ENCODE measurements at places on chromosomes 7 and 10. TPM values are rescaled to one million over a fixed set of nuclear protein-coding genes. Genes with fewer than 3 reads are reported as not detected.
A peak's percentile ranks its signal among the peaks of the same experiment; 100 is the strongest.

DNA sequence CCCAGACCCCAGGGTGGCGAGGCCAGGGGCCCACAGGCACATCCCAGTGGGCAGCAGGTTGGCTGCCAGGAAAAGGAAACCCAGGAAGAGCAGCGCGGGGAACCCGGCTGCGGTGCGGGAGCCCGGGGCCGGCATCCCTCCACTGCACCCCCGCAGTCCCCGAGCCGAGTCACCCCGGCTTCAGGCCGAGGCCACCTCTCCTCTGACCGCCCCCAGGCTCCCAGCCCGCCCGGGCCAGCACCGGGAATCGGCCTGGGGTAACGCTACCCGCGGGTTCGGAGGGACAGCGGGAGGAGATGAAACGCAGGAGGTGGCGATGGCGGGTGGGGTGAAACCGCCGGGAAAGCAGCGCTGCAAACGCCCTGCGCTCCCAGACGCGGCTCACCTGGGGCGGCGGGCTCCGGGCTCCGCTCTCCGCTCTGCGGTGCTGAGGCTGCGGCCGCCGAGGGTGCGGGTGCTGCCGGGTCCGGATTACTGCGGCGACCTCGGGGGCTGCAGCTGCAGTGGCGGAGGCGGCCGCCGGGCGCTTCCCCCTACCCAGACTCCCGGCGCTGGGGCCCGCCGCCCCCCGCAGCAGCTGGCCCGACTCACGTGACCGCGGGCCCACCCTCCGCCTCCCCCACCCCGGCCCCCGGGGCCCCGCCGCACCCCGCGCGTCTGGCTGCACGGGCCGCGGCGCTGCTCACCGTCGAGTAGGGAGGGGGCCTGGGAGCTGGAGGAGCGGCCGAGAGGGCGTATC is at the start of gene SCRN1:
SCRN1 (minus strand) TSS at position 545 of the 739 bp plus-strand sequence. CDS start 20,734 bp downstream, outside the sequence.
- DNase-seq = no peak

- DNase-seq = no peak
Measured at GRCh38 chr10:99520847-99521764, 11.6 kb upstream of the NKX2-3 start.

DNA sequence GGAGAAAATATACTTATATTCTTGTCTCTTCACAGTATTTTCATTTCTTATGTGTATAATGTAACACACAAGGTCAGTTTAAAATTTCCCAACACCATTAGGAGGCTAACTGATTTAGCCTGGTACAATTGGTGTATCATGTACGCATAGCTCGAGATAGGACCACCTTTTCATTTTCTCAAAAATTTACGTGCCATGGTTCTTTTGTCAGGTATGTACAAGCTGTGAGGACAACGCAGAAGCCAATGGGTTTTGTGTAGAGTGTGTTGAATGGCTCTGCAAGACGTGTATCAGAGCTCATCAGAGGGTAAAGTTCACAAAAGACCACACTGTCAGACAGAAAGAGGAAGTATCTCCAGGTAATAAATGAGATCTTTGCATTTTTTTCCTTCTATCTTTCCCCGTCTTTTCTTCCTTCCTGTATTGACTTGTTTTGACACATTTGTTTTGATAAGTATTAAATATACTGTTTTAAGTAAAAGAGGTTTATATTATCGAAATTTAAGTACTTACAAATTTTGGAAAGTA is 55.0 kb downstream of the TRIM24 start:
- no peak for DNase-seq

DNA sequence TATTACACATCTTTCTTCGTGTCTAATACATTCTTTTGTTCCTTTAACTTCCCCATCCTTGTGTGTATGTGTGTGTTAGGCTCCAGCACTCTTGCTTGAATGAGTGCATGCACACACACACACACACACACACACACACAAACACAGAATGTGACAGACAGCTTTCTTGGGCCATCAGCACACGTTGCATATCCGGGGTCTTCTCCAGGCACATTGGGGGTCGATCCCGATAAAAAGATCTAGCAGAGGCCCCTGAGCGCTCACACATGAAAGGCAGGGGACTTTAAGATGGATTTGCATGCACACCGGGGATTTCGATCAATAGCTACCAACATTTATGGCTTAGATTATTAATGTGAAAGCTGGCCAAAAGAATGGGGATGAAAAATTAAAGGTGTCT is 4.5 kb downstream of the SKIDA1 start:
- DNase-seq = no peak

CLRN3 gene
- total RNA-seq = not detected

- peak; percentile 59 for DNase-seq
Measured at GRCh38 chr7:104971290-104972071, 42.5 kb upstream of the KMT2E start.

GRCh38 chr7:122802301-122802751 is 83.9 kb downstream of the CADPS2 start:
- DNase-seq = no peak

UMAD1 gene
- 11.6 TPM for total RNA-seq

DNA sequence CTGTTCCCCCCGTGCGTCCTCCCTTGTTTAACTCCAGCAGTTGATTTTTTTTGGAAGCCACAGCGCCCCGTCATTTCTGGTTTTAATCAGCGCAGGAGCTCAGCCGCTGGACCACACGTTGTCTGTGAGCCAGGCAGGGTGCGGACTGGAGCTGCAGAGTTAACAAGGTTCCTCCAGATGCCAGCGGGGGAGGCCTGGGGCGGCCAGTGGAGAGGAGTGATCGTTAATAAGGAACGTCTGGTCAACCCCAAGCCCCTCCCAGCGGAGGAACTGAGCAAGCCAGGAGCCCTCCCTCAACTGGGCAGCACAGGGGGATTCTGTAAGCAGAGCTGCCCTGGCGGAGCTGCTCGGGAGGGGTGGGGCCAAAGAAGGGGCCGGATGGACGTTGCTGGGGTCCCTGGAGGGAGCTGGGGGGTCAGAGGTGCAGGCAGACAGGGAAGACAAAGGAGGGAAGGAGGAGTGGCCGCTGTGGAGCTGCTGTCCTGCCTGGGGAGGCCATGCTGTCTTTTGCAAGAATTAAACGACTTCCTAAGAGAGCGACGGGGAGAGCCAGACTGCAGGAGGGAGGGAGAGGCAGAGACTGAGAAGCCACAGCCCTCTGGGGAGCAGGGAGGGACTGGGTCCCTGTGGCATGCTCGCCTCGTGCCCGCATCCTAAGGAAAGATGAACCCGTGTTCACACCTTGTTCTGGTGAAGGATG is 537.1 kb upstream of the FOXK1 start:
- no peak for DNase-seq

- DNase-seq = peak; percentile 19
Measured at GRCh38 chr10:6089334-6090219, 743 bp downstream of the RBM17 start.

GRCh38 chr10:101012525-101013364 is 13.1 kb downstream of the LZTS2 start:
- DNase-seq = peak; percentile 94

- no peak for DNase-seq
Measured at GRCh38 chr10:71159892-71160291, 52.5 kb upstream of the UNC5B start.

DNA sequence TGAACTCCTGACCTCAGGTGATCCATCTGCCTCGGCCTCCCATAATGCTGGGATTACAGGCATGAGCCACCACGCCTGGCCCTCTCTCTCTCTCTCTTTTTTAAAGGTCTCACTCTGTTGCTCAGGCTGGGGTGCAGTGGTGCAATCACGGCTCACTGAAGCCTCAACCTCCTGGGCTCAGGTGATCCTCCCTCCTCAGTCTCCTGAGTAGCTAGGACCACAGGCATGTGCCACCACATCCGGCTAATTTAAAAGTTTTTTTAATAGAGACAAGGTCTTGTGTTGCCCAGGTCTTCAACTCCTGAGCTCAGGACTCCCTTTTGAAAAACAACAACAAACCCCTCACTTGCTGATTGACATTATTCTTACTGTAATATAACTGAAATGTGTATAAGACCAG is 11.6 kb downstream of the PALD1 start:
- DNase-seq = no peak

- DNase-seq = no peak
Measured at GRCh38 chr7:135993950-135994349, 16.8 kb upstream of the MTPN start.

ZNF503 gene
- total RNA-seq = 9.7 TPM

- no peak for DNase-seq
Measured at GRCh38 chr7:55576753-55577152, 4.5 kb upstream of the VOPP1 start.

DNA sequence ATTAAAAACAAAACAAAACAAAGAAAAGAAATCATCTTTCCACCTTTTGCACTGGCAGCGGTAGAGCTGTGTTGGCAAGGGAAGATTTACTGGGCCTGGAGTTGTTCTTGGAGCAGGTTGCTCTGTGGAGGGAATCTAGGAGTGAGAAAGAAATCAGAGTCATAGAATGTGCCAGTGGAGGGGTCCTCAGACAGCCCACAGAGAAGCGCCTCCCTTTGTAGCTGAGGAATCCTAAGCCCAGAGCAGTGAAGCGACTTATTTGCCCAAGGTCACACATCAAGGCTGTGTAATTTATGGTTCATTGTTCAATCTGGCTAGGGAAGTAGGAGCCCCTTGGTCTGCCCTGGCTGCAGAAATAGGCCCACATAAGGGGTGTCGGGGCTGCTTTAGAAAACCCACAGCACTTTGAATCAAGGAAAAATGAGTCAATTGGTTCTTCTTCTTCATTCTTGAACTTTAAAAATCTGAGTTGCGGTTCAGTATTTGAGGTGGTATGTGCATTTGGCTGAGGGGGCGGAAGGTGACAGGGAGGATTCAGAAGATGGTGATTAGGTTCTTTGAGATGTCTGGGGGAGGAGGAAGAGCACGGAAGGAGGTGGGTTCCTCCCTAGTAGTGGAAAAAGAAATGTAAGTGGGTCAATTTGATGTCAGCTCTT is 253.7 kb downstream of the PTEN start:
- no peak for DNase-seq

DNA sequence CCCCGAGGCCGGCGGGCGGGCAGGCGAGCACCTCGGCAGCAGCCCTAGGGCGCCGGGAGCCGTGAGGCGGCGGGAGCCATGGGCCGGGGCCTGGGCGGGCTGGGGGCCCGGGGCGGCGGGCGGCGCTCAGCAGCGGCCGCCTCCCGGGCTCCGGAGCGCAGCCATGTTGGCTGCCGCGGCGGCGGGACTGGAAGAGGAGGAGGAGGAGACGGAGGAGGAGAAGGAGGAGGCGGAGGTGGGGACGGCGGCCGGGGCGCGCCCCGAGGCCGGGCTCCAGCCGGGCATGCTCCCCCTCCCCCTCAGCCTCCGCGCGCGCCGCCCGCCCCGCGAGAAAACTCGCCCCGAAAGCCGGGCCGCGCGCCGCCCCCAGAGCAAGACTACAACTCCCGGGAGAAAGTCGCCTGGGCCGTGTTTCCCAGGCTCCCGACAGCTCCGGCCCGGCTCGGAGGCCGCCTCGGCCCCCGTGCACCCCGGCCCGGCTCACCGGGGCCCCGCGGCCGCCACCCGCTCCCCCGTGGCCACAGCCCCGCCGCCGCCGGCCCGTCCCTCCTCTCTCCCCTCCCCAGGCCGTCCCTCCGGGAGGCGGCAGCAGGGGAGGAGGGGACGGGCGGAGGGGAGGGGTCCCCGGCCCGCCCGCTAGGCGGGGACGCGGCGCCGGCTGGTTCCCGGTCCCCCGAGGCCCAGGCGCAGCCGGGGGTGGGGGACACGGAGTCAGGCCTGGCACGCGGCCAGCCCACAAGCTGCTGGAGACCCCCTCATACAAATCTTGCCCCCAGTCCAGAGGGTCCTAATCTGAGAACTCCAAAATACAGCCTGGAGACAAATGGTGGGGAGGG is at the start of gene DLG5:
DLG5 (minus strand) TSS at position 190 of the 836 bp plus-strand sequence. CDS start 235 bp downstream, outside the sequence.
- peak; percentile 46 for DNase-seq

Data from HFFc6 (cell line).